ENCODE measurements at places on chromosomes 2 and 18.

GRCh38 chr2:5940596-5941535 lies 248.7 kb downstream of the SOX11 start:
- DNase-seq, result no peak

- DNase-seq, result no peak
These were observed 97.2 kb downstream of the B3GNT2 start for GRCh38 chr2:62293151-62293489.

GRCh38 chr2:128069769-128070168 lies 21.2 kb upstream of the UGGT1 start:
- DNase-seq, result no peak

DNA sequence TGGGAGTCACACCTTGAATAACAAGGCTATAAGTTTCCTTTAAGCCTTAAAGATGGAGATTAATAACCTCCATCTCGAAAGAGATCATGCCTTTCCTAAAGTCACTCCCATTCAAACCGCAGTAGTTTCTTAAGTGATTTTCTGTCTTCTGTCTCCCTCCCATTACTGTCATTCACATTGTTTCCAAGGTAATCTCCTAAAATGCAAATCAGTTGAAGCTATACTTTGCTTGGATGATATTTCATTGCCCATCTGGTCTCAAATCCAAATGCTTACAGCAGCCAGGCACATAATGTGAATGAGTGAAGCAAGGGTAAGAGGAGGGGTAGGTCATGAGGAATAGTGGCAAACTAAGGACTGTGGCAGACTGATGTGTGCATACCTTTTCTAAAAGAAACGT lies 116.4 kb downstream of the CCDC141 start:
- no peak for DNase-seq

DNA sequence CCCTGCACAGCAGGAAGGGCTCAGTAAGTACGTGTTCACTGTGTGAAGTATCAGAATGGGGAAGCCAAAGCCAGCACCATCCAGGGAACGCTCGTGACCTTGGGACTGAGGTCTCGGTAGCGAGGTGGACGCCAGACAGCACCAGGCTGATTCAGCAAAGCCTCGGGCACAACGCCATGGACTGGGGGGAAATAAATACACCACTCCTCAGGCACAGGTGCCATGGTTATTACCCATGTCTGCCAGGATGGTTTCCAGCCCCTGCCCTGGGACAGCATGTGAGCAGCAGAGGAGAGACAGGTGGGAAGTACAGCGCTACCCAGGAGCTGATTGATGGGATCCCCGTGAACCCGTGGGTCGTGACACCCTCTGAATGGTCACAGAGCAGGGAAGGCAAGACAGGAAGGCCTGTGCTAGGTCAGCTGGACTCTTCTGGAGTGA lies 53.0 kb downstream of the REEP1 start:
- DNase-seq, result no peak

- DNase-seq, result no peak
These were observed 36.2 kb downstream of the MTCL1 start for GRCh38 chr18:8741532-8741931.

DNA sequence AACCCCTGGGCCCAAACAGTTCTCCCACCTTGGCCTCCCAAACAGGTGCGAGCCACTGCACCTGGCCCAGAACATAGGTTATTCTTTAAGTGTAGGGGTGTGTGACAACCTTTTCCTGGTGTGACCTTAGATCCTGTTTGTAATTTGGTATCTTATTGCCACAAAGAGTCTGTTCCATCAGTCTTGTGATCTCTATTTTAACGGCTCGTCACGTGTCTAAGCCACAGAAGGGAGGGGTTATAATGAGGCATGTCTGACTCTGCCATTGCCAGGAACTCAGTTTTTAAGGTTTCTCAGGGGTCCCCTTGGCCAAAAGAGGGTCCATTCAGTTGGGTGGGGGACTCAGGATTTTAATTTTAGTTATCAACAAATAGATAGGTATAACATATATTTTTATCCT lies 4.4 kb upstream of the ALS2 start:
- no peak for DNase-seq

GRCh38 chr2:239874636-239875356 lies 150.3 kb downstream of the NDUFA10 start:
- DNase-seq, result no peak

DNA sequence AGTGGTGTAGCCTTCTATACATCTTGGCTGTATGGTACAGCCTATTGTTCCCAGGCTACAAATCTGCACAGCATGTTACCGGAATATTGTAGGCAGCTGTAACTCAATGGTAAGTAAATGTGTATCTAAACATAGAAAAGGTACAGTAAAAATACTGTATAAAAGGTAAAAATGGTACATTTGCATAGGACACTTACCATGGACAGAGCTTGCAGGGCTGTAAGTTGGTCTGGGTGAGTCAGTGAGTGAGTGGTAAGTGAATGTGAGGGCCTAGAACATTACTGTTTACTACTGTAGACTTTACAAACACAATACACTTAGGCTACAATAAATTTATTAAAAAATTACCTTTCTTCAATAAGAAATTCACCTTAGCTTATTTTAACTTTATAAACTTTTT lies 3.7 kb upstream of the MRPS9 start:
- no peak for DNase-seq

- no peak for DNase-seq
These were observed 145.6 kb downstream of the AQP4 start for GRCh38 chr18:26719896-26720295.

GRCh38 chr18:2572171-2572569 lies 813 bp downstream of the NDC80 start:
- no peak for DNase-seq

DNA sequence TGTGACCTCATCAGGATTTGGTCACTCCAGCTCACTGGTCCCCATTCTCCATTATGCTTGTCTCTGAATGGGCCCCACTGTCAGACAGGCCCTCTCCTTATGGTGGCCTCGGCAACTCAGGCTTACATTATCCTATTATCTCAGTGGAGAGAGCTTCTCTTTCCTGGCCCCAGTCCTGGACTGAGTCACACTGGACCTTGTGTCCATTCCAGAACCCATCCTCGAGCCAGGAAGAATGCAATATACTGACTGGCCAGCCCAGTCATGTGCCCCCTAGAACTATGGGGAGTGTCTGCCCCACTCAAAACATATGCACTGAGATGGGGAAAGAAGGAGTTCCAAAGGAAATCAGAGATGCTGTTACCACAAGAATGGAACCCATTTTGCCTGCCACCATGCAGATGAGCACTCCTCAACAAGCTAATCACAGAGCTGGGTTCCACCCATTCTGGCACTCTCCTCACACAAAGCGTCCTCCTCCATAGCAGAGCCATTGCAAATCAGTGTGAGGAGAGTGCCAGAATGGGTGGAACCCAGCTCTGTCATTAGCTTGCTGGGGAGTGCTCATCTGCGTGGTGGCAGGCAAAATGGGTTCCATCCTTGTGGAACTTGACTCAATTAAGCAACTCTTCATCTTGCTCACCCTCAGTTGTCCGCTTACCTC lies 71.9 kb downstream of the CHRNA1 start:
- DNase-seq, result no peak

DNA sequence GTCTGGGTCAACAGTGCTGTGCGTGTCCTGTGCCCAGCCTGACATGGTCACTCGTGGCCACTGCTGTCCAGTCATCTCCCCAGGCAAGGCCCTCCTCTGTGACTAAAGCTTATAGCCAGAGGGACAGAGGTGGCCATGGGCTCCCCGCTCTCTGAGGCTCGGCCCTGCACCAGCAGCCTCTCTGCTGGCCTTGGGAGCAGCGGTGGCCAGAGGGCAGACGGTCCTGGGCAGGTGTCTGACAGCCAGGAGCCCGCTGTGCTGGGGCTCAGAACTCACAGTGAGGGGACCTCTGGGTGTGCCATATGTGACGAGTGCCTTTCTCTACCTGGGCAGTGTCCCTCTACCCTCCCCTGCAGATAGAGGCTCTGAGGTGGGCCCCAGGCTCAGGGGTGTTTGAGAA lies 98.7 kb downstream of the FAM210A start:
- no peak for DNase-seq

DNA sequence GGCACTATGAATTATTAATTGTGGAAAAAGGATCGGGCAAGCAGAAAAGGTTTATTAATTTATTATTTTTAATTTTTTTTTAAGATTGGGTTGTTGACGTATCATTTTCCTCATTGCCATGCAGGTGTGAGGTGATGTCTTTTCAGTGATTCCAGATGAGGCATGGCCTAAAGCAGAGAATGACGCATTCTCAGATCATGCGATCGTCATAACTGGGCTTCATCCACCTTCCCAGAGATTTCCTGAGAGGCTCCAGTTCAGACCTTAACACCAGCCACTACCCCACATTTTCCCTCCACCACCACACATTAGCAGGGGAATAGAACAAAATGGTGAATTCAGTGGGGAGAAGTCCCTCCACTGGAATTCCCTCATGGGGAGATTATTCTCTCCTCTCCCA lies 518.4 kb upstream of the SPHKAP start:
- DNase-seq, result no peak

GRCh38 chr2:30897539-30897938 lies 90.3 kb upstream of the CAPN13 start:
- DNase-seq, result no peak

DNA sequence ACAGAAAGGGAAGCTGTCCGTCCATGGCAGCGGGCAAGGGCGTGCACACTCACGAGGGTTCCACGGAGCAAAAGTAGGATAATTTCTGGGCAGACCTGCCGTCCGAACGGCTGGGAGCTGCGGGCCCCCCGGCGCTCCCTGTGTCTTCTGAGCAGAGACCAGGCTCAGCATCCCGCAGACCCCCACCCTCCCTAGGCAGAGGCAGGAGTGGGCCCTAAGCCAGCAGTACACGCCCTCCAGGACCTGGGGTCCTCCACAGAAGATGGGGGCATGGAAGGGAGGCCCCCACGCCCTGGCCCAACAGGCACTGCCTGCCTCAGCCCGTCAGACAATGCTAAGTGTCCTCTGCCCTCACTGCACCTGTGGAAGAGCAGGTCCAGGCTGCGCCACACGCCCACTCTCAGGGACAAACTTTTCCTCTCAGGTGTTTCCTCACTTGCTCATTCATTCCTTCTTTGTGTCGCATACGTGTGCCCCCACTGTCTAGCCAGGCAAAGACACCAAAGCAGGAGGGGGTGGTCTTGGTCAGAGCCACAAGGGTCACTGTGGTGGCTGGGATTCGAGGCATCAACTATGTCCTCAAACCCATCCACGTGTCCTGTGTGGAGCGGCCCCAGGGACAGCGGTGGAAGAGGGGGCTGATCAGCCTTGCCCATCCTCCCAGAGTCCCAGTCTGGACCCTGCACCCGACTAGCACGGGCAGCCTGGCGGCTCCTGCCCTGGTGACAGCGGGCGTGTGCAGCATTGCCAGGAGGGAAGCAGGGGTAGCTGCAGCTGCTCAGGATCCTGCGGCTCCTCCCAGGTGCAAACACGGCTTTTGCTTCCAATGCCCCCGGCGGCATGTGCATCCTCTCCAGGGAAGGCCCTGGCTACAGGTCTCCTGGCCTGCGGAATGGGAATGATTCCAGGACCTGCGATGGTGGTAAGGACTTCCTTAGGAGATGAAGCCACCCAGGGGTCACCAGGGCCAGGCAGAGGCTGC lies 2.4 kb upstream of the GPC1 start:
- DNase-seq, result no peak

DNA sequence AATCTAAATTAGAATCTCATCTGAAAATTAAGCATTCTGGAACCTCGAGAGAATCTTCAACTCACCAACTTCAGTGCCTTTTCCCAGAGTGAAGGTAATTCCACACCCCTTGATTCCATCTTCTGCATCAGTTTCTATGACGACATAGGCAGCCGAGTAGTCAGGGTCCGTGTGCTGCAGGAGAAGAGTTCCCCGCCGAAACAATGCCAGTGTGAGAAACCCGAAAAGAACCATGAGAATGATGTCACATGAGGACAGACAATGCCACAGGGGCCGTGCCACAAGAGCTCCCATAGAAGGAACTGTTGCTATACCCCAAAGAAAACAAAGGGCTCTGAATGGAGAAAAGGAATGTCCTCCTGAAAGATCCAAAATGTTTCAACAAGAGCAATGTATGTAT lies 6.0 kb downstream of the ENOSF1 start:
- no peak for DNase-seq

DNA sequence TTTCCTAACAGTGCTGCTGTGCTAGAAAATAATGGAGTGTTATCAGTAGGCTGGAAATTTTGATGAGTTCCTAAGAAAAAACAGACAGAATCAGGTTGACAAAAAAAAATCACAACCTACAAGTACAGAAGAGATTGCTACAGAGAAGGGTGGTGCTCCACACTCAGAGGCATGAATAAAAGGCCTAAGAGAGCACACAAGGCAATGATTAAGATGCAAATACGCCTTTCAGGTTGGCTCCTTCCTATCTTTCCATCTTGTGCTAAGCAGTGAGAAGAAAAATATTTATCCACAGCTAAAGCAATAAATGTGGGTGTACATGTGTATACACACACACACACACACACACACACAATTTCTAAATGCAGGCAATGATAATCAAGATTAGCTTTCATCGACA lies 130.6 kb upstream of the UBE2E3 start:
- no peak for DNase-seq

DNA sequence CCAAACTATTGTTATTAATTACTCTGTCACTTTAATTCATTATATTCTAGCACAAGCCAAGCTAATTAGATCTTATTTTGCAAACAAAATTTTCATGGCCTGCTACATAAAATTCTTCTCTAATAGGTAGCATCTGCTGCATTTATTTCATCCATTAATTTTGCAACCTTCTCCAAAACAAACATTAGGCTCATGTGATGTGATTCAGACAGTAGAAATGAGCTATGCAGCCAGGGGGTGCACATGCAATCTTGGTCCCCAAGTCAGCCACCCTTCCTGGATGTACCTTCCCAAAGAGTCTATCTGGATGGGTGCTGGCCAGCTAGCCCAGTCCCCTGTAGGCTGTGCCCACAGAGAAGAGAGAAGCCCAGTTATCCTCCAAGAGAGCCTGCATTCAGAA lies 242.1 kb upstream of the OSR1 start:
- no peak for DNase-seq

DNA sequence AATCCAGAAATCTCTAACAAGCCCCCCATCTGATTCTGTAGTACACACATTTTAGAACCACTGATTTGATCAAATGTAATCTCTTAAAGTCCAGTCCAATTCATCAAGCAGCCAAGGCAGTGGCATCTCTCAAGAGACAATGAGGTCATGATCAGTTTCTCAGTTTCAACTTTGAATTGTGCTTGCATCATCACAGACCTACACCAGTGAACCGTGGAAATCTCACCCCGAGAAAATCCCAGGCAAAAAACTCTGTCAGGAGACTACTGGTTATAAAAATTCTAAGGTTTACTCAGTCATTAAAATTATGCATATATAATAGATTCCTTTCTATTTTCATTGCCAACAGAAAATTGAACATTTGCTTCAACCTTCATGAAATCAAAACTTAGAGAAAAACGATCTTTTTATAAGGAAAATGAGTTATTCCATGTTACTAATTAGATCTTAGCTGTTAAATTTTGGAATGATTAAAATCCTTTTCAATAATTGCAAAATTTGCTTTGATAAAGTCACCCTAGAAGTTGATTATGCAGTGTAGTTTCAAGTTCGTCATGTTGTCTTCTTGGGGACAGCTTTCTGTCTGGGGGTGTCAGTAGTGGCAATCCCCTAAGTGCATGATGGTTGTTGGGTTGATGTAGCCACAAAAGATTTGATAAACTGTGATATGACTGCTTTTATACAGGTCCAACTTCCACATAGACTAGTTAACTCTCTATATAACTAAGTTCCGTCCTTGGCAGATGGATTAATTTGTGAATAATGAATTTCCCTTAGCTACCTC lies 235.0 kb downstream of the CAMKMT start:
- no peak for DNase-seq
